AG09309 (cell line): ENCODE measurements at places on chromosomes 11 and 22.

GRCh38 chr11:22510010-22510409 lies 115.6 kb downstream of the FANCF start:
- no peak for DNase-seq

- no peak for DNase-seq
These were observed 274.7 kb downstream of the NXPE2 start for GRCh38 chr11:114953039-114953438.

GRCh38 chr11:31936312-31936711 lies 125.2 kb upstream of the PAX6 start:
- no peak for DNase-seq

DNA sequence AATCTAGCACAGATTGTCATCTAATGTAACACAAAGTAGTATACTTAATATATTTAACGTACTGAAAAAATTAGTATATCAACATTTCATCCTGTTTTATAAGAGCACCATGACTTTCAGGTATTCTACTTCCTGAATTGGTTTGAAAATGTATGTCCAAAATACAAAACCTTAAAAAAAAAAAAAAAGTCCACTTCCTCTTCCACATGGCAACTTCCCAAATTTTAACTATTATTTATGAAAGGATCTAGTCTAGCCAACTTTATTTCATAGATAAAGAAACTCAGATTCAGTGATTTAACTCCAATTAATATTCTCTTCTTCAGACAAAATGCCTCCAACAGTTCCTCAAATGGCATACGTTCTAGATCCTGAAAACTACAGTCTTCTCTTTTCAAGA lies 44.0 kb downstream of the PIK3C2A start:
- DNase-seq = no peak

DNA sequence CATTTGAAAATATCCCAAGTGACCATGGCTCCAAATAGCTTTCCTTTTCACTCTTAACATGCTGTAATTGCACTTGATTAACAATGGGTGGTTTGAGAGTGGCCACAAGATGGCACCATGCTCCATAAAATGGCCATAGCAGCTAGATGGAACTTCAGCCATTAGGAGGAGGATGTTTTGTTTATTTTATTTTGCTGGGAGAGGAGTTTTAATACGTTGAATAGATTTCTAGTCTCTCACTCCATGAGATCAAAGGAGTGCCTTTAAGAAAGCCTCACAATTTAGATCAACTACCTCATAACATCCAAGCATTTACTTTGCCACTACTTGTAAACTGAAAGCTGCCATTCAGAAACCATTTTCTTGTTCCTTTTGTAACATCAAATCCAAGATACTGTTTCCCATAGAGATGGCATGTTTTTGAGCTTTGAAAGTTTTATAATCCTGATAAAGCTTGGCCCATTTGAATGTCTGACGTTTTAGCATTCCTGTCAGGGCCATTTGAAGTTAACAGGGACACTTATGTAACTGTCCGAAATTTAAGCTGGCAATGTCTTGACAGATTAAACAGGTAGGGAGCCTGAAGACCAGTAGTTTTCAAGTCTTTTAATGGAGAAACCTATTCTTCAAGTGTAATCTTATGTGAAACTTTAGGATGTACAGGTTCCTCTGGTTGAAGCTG lies 4.7 kb downstream of the FEN1 start:
- peak; percentile 46 for DNase-seq

DNA sequence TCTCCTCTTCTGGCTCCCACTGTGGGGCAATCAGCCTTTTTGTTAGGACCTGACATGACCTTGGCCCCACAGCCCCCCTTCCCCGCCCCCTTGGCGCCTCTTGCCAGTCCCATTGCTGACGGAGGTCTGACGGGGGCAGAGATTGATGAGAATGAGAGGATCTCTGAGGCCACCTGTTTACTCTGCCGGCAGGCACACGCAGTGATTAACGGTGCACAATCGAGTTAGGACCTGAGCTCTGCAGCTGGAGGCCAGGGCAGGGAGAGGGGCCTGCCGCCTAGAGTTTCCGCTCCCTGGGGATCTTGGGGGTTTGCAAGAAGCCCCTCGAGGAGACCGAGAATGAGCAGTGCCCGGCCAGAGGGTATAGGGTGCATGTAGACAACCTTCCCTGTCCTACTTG lies 6.8 kb upstream of the CHRM1 start:
- no peak for DNase-seq

DNA sequence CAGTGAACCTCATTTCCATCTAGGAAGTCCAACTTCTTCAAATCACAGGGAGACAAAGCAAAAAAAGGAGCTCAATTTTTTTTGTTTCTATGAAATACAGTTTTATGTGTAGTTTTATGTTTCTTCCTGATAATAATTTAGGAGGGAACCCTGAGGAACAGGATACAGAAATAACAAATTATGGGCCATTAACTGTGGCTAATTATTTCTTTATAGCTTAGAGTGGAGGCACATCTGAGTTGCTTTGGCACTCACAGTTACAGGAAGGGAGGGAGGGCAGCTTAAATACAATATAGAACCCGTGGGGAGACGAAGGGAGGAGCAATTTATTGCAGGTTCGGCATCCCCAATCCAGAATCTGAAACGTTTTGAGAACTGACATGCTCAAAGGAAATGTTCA lies 37.1 kb upstream of the HORMAD2 start:
- DNase-seq = no peak
